ENCODE measurements at places on chromosomes 1 and 21. TPM values are rescaled to one million over a fixed set of nuclear protein-coding genes. Genes with fewer than 3 reads are reported as not detected.

Gene OVAAL
- total RNA-seq, result not detected

Gene KCNK2
- total RNA-seq, result not detected

Gene CLIC6
- not detected for total RNA-seq

Gene CFAP107
- not detected for total RNA-seq

Gene CYP4Z1
- not detected for total RNA-seq

Gene LYST
- total RNA-seq, result 4.8 TPM

Gene SLAMF7
- total RNA-seq, result 0.46 TPM

Gene RIPK4
- 333 TPM for total RNA-seq

Gene CDA
- 36.3 TPM for total RNA-seq

- no peak overlapping the region for H3K27ac ChIP-seq
- H3K4me3 ChIP-seq, result no peak overlapping the region
- H3K27me3 ChIP-seq, result no peaks in the 10 kb centered on the region
- peaks cover 7% of the 10 kb centered on the region for H3K4me1 ChIP-seq
- no peaks in the 10 kb centered on the region for H3K36me3 ChIP-seq
These were observed 6.0 kb upstream of the TGFBR3 start for GRCh38 chr1:91891969-91892368.

GRCh38 chr1:34406833-34407539 lies 230.3 kb downstream of the C1orf94 start:
- no peak overlapping the region for H3K4me3 ChIP-seq
- H3K27me3 ChIP-seq, result peaks cover 6% of the 10 kb centered on the region
- H3K4me1 ChIP-seq, result no peaks in the 10 kb centered on the region

- no peak overlapping the region for H3K4me3 ChIP-seq
- no peaks in the 10 kb centered on the region for H3K27me3 ChIP-seq
- H3K4me1 ChIP-seq, result peaks cover 13% of the 10 kb centered on the region
These were observed 24.4 kb upstream of the COL18A1 start for GRCh38 chr21:45380566-45380965.

- DNase-seq, result no peak
- no peaks in the 10 kb centered on the region for H3K4me1 ChIP-seq
- no peaks in the 10 kb centered on the region for H3K36me3 ChIP-seq
- no peak overlapping the region for H3K27ac ChIP-seq
- no peak overlapping the region for H3K4me3 ChIP-seq
These were observed 68.1 kb downstream of the EDEM3 start for GRCh38 chr1:184686540-184686939.

DNA sequence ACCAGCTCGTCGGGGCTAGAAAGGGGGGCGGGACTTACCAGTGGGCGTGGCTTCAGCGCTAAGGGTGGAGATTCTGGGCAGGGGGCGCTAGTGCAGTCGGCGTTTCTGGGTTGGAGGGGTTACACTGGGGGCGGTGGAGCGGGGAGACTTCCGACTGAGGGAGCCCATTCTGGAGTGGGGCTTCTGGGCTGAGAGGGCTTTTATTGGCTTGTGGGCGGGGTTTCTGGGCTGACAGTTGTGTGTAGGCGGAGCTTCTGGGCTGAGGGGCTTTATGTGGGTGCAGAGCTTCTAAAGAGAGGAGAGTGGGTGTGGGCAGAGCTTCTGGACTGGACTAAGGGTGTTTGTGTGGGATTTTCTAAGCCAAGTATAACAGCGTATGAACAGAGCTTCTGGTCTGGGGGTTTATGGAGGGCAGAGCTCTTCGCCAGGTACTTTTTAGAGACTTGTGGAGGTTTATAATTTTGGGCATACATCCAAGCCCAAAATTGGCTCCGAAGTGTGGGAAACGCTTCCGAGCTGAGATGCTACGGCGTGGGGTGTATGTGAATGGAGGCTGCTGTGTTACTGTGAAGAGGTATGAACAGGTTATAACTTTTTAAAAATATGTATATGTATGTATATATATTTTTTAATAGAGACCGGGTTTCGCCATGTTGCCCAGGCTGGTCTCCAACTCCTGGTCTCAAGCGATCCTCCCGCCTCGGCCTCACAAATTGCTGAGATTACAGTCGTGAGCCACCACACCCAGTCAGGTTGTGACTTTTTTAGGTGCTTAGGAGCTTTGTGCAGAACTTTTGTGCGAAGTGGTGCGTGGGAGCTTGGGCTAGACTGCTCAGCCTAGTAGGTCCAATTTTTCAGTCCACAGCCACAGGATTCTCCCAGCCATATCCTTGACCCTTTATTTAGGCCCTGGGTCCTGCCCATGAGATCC lies 825 bp downstream of the TMEM39B start:
- no peak for DNase-seq
- no peak overlapping the region for H3K27ac ChIP-seq
- H3K36me3 ChIP-seq, result peaks cover 16% of the 10 kb centered on the region
- H3K4me3 ChIP-seq, result peak overlapping the region; percentile 95
- H3K4me1 ChIP-seq, result peaks cover 17% of the 10 kb centered on the region
- H3K27me3 ChIP-seq, result no peaks in the 10 kb centered on the region

DNA sequence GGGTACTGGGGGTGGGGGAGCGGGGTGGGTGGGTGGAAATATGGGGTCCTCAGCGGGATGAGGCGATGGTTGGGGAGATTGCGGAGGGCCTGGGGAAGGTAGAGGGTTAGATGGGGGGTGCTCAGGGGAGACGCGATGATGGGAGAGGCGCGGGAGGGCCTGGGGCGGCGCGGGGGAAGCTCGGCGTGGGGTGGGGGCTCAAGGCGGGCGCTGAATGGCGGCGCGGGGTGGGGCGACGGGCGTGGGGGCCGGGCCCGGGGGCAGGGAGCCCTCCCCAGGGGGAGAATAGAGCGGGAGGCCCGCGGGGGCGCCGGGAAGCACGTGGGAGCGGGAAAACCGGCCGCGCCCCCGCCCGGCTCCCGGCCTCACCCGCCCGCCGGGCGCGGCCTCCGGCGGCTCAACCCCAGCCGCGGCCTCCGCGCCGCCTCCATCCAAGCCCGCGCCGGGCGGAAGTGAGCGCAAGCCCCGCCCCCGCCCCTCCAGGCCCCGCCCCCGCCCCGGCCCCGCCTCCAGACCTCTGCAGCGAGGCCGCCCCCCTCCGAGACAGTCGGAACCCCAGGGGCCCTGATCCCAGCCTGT lies at the start of gene FAAP20:
Gene FAAP20 (minus strand): TSS at position 454 of the 579 bp plus-strand sequence. CDS start 23 bp downstream, at position 431.
- no peaks in the 10 kb centered on the region for H3K36me3 ChIP-seq
- H3K4me1 ChIP-seq, result peaks cover 60% of the 10 kb centered on the region
- peak within 1 kb of the TSS; percentile 83 for H3K4me3 ChIP-seq
- peak within 1 kb of the TSS; percentile 23 for H3K27ac ChIP-seq

- no peak overlapping the region for H3K27ac ChIP-seq
- no peaks in the 10 kb centered on the region for H3K36me3 ChIP-seq
- no peaks in the 10 kb centered on the region for H3K4me1 ChIP-seq
- peaks cover 7% of the 10 kb centered on the region for H3K27me3 ChIP-seq
These were observed 47.4 kb upstream of the C21orf91 start for GRCh38 chr21:17866590-17866989.

GRCh38 chr1:22264464-22265341 lies 121.8 kb upstream of the WNT4 start:
- H3K36me3 ChIP-seq, result no peaks in the 10 kb centered on the region
- no peak for DNase-seq
- H3K4me3 ChIP-seq, result no peak overlapping the region
- H3K27ac ChIP-seq, result no peak overlapping the region

DNA sequence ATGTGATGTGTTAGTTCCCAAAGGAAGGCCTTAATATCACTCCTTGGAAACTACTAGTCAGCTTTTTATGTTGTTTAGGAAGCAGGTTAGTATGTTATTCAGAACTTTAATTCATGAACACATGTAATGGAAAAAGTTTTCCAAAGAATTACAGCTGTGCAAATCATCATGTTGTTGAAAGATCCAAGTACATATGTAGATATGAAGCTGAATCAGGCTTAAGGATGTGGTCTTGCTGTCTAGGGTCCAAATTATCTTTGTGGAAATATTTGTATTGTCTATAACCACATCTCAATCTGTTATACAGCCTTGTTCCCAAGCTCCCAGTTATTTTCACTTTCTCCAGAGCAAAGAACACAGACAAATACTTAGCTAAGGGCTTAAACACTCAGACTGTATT lies 231.6 kb downstream of the TPR start:
- H3K36me3 ChIP-seq, result no peaks in the 10 kb centered on the region
- H3K27me3 ChIP-seq, result no peaks in the 10 kb centered on the region
- DNase-seq, result no peak

- H3K4me1 ChIP-seq, result no peaks in the 10 kb centered on the region
- DNase-seq, result no peak
- no peak overlapping the region for H3K4me3 ChIP-seq
- no peaks in the 10 kb centered on the region for H3K27me3 ChIP-seq
These were observed 37.3 kb downstream of the RGS4 start for GRCh38 chr1:163106364-163106987.

DNA sequence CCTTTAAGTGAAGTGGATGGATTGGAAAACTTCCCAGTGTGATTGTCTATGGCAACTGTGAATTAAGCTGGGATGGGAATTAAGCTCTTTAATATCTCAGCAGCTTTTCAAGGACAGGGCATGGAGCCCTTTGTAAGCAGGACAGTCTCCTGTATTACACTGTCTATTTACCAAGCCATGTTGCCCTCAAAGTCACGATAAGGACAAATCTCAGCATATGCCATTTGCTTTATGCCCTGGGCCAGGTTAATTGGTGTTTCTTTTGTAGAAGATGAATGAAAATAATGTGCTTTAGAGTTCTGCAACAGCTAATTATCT lies 17.6 kb downstream of the UTP25 start:
- H3K27ac ChIP-seq, result no peak overlapping the region
- H3K4me1 ChIP-seq, result peaks cover 8% of the 10 kb centered on the region
- no peak overlapping the region for H3K4me3 ChIP-seq
- peaks cover 71% of the 10 kb centered on the region for H3K36me3 ChIP-seq
- DNase-seq, result no peak

DNA sequence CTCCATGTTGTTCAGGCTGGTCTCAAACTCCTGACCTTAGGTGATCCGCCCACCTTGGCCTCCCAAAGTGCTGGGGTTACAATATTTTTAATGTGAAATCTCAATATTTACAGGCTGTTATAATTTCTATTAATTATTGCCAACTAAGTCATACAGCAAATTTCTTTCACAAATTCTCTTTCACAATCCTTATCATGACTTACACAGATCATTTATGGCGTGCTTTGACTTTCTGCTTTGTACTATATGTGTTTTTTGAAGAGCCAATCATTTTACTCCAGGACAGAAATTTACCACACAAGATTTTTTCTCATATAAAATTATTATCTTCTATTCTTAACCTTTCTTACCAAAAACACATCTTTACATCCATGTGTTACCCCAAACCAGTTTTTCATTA lies 1729.9 kb downstream of the NCAM2 start:
- no peak overlapping the region for H3K27ac ChIP-seq
- peaks cover 2% of the 10 kb centered on the region for H3K36me3 ChIP-seq
- no peaks in the 10 kb centered on the region for H3K4me1 ChIP-seq

GRCh38 chr1:173562813-173563212 lies 40.1 kb downstream of the SLC9C2 start:
- no peak overlapping the region for H3K27ac ChIP-seq
- H3K27me3 ChIP-seq, result no peaks in the 10 kb centered on the region
- H3K36me3 ChIP-seq, result no peaks in the 10 kb centered on the region
- H3K4me3 ChIP-seq, result no peak overlapping the region
- no peaks in the 10 kb centered on the region for H3K4me1 ChIP-seq

DNA sequence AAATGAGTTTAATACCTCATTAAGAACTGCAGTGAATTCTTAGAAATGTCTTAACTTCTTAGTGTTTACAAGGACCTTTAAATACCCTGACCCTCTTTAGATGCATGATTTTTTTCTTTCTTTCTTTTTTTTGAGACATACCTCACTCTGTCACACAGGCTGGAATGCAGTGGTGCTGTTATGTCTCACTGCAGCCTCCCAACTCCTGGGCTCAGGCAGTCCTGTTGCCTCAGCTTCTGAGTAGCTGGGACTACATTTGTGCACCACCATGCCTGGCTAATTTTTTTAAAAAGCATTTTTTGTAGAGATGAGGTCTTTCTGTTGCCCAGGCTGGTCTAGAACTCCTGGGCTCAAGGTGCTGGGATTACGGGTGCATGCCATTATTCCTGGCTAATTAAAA lies 191.8 kb downstream of the RPS6KC1 start:
- no peak overlapping the region for H3K4me3 ChIP-seq
- H3K27me3 ChIP-seq, result no peaks in the 10 kb centered on the region
- H3K4me1 ChIP-seq, result no peaks in the 10 kb centered on the region
- H3K36me3 ChIP-seq, result no peaks in the 10 kb centered on the region
- no peak overlapping the region for H3K27ac ChIP-seq

GRCh38 chr21:38544661-38545060 lies 46.4 kb upstream of the ERG start:
- no peak overlapping the region for H3K27ac ChIP-seq
- H3K4me1 ChIP-seq, result no peaks in the 10 kb centered on the region
- no peak overlapping the region for H3K4me3 ChIP-seq

- no peak overlapping the region for H3K4me3 ChIP-seq
- no peak overlapping the region for H3K27ac ChIP-seq
- H3K27me3 ChIP-seq, result no peaks in the 10 kb centered on the region
These were observed 282.4 kb downstream of the HLX start for GRCh38 chr1:221161571-221162041.

GRCh38 chr1:223712194-223712849 lies at the start of gene CAPN2:
TSS of gene CAPN2 (plus strand) at chr1:223712539. CDS start at chr1:223712641, 102 bp downstream.
- peaks cover 26% of the 10 kb centered on the region for H3K36me3 ChIP-seq
- H3K27me3 ChIP-seq, result no peaks in the 10 kb centered on the region
- peak; percentile 96 for DNase-seq

DNA sequence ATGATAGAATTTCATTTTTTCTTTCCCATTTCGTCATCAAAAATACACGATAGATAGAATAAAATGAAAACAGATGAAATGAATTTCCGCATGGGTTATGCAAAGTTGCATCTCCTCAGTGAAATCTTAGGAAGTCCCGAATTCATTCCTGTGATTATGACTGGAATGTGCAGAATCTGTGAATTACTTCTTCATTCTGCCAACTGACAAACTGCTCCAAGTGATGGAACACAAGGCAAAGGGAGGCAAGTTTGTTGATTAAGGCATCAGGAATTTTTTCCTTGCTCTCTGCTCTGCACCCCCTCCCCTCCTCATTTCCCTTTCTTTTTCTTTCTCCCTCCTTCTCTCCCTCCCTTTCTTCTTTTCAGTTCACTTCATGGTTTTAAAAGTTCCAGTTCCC lies 37.0 kb upstream of the ADGRL4 start:
- DNase-seq, result no peak
- H3K36me3 ChIP-seq, result no peaks in the 10 kb centered on the region
- no peaks in the 10 kb centered on the region for H3K27me3 ChIP-seq
- no peak overlapping the region for H3K4me3 ChIP-seq
- H3K4me1 ChIP-seq, result peaks cover 17% of the 10 kb centered on the region
- H3K27ac ChIP-seq, result no peak overlapping the region

GRCh38 chr1:6329396-6329795 lies 64.2 kb downstream of the ACOT7 start:
- DNase-seq, result no peak
- H3K4me3 ChIP-seq, result no peak overlapping the region
- H3K4me1 ChIP-seq, result peaks cover 19% of the 10 kb centered on the region
- H3K36me3 ChIP-seq, result peaks cover 17% of the 10 kb centered on the region
- H3K27ac ChIP-seq, result no peak overlapping the region

GRCh38 chr21:15221799-15222386 lies 157.1 kb upstream of the NRIP1 start:
- peak; percentile 86 for DNase-seq
- no peaks in the 10 kb centered on the region for H3K27me3 ChIP-seq
- peak overlapping the region; percentile 93 for H3K27ac ChIP-seq

DNA sequence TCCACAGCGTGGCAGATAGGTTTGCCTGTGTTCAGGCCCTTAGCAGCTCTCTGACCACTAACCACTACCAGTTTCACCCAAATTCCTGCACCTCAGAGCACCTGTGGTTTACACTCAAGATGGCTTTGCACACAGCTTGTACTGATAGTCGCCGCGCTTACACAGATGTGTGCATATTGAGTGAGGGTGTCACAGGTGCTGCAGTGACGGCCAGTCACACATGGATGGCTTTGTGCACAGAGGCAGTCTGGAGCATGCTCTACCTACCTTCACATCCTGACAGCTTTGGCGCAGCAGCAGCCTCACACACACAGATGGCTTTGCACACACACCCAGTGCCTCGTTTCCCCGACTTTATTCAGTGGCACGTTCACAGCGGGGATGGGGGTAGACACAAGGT lies 7.5 kb downstream of the DMAP1 start:
- DNase-seq, result no peak
- H3K4me1 ChIP-seq, result no peaks in the 10 kb centered on the region
- no peak overlapping the region for H3K27ac ChIP-seq
- H3K36me3 ChIP-seq, result peaks cover 27% of the 10 kb centered on the region
- H3K27me3 ChIP-seq, result no peaks in the 10 kb centered on the region
